ENCODE measurements at places on chromosomes 1 and 21.

- no peak for DNase-seq
Measured at GRCh38 chr1:236016782-236017400, 48.0 kb downstream of the NID1 start.

- DNase-seq = no peak
Measured at GRCh38 chr1:156811168-156811567, 5.5 kb downstream of the SH2D2A start.

GRCh38 chr1:26822737-26823395, 3.6 kb upstream of the ZDHHC18 start:
- no peak for DNase-seq

DNA sequence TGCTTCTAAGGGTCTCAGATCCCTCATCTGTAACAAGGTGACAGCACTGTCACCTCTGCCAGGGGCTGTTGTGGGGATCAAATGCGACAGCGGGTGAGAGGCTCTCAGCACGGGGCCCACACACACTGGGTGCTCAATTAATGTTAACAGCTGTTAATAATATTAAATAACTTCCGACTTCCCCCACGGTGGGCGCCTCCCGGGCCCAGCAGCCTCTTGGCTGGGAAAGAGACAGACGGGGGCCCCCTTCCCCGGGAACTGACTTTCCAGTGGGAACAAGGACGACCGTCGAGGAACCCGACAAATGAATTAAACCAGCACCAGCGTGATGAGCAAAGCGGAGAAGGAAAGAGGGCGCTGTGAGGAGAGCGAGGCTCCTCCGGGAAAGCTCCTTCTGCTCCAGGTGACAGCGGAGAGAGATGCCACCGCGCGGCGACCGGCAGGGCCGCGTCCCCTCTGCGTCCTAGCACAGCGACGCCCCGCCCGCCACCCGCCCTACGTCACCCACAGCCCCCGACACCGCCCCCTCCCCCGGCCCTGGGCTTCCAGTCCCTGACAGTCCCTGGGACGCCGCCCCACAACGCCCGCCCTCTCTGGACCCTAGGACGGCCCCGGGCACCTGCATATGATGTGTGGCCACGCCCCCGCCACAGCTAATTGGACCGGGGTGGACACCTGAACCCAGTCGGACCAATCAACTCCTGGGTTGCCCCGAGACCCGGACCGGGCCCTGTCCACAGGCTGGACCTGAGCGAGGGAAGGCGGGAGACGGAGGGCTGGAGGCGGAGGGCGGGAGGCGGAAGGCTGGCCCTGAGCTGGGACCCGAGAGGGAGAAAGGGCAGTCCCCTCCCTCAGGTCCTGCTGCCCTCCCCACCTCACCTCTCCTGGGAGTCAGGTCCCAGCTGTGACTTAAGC, 38.2 kb downstream of the MATN1 start:
- DNase-seq = no peak

GRCh38 chr1:78415165-78415564, 75.6 kb upstream of the PTGFR start:
- no peak for DNase-seq

- peak; percentile 7 for DNase-seq
Measured at GRCh38 chr1:116268211-116268610, 104.8 kb upstream of the ATP1A1 start.

DNA sequence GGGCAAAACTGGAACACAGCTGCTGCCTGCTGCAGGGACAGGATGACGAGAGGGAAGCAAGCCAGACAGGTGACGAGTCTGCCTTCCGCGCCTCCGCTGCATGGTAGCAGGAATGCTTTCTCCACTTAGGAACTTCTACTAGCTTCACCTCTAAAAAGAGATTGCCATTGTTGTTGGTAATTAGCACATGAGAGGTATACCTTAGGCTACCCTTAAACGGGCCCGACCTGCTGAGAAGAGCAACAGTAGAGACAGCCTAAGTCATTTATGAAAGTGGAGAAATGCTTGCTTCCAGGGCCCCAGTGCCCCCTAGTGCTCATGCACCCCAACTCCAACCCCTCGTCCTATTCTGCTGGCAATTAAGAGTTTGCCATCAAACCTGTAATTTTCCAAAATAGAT, 96.9 kb upstream of the AKT3 start:
- DNase-seq = no peak

DNA sequence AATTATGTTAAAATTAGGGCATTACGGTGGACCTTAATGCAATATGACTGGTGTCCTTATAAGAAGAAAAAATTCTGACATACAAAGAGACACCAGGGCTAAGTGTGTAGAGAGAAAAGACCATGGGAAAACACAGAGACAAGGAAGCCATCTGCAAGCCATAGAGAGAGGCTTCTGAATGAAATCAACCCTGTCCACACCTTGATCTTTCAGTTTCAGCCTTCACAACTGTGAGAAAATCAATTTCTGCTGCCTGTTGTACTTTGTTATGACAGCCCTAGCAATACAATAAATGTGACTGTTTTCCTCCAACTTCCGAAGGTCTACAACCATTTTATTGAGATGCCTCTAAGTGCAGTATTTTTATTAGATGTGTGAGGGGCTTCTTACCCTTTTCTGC, 1407.2 kb downstream of the MRPL39 start:
- DNase-seq = no peak

- DNase-seq = peak; percentile 19
Measured at GRCh38 chr1:109466125-109466451, 258 bp upstream of the SYPL2 start.

- peak; percentile 23 for DNase-seq
Measured at GRCh38 chr1:166489670-166490436, 323.1 kb upstream of the FAM78B start.

DNA sequence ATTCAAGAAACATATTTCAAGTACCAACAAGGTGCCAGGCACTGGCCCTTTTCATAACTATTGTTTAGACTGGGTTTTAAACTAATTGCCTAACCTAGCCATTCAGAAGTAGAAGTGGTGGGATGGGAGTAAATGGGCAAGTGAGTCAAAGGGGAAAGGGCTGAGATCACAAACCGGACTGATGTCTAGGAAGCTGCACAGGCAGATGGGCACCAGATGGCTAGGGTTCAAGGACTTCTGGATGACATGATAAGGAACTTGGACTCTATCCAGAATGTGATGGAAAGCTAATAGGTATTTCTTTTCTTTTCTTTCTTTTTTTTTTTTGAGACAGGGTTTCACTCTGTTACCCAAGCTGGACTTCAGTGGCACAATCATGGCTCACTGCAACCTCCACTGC, 46.6 kb downstream of the LYST start:
- DNase-seq = no peak

DNA sequence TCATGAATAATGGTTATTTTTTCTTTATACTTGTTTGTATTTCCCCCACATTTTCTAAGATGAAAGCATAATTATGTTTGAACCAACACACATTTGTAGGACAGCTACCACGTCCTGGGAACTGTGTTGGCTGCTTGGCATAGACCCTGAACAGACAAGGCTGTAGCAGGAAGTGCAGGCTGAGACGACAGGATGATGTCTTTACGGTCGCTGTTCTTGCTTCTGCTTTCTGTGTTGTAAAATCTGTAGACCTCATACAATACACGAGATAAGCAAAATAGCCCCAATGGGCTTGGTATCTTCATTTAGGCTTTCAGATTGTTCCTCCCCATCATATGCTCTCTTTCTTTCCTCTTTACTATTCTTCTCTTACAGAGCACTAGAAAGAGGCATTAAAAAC, 23.3 kb upstream of the OTUD3 start:
- DNase-seq = no peak

GRCh38 chr1:156707417-156708217, 2.2 kb upstream of the CRABP2 start:
- DNase-seq = no peak

GRCh38 chr1:243447347-243447746, 191.5 kb downstream of the SDCCAG8 start:
- no peak for DNase-seq

DNA sequence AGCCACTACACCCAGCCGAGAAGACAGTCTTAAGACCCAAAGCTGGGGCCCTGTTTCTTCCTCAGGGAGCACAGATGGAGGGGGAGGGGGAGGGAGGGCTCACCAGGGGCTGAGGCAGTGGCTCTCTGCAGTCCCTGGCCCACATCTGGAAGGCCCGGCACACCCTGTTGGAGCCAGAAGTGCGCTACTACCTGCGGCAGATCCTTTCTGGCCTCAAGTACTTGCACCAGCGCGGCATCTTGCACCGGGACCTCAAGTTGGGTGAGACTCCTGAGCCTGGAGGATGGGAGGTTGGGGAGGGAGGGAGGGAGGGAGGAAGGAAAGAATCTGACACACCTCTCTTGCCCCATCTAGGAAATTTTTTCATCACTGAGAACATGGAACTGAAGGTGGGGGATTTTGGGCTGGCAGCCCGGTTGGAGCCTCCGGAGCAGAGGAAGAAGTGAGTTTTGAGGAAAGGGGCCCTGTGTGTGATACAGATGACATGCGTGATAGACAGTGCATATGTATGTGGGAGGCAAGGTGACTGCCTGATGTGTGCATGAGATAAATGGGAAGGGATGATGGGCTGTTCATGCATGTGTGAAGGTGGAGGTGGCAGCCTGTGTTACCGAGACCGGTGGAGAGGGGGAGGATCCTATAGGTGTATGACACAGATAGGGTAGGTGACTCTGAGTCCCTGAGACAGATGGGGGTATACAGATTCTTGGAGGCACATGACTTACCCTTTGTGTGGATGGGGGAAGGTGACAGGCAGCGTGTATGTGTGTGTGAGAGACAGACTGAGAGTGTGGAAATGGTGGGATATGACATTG, 1.5 kb downstream of the PLK3 start:
- DNase-seq = no peak

DNA sequence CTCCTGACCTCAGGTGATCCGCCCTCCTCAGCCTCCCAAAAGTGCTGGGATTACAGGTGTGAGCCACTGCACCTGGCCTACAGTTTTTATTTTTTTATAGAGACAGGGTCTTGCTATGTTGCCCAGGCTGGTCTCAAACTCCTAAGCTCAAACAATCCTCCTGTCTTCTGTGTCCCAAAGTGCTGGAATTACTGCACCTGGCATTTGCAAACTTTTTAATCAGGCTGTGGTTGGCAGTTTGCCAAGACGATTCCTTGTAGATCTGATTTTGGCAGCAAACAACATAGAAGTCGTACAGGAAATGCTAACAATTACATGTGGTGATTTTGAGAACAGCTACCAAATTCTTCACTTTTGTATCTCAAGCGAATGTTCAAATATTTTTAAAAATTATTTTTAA, 10.1 kb downstream of the RBP7 start:
- peak; percentile 23 for DNase-seq

- DNase-seq = no peak
Measured at GRCh38 chr1:51219022-51219421, 17.1 kb upstream of the RNF11 start.

- no peak for DNase-seq
Measured at GRCh38 chr21:20661246-20661645, 337.0 kb upstream of the NCAM2 start.

DNA sequence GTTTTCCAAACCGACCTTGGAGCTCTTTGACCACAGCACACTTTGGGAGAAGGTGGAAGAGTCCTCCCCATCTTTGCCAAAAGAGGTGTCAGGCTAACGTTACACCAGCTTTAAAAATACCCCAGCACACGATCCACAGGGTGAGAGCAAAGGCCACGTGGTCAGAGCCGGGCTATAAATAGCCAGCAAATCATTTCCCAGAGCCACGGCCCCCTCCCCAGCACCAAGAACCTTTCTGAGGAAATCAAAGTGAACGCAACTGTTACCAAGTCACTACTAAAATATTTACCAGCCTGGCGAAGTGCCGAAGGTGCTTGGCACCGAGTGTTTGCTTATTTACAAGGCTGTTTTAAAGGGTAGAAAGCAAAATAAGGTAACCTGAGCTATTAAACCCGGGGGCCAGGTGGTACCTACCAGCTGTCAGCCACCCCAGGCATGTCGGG, 72.4 kb downstream of the CASZ1 start:
- peak; percentile 67 for DNase-seq

DNA sequence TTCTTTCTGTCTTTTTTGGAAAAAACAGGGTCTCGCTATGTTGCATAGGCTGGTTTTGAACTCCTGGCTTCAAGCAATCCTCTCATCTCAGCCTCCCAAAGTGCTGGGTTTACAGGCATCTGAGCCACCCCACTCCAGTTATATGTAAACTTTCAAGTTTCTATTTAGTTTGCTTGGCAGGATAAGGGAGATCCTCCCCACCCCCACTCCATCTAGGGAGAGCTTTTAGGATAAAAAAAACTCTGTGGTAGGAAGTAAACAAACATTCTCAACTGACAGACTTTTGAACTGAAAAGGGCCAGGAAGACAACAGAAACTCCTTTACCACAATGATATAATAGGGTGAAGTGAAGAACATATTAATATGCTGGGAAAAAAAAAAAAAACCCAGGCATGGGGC, 41.0 kb upstream of the ZNF326 start:
- DNase-seq = no peak

DNA sequence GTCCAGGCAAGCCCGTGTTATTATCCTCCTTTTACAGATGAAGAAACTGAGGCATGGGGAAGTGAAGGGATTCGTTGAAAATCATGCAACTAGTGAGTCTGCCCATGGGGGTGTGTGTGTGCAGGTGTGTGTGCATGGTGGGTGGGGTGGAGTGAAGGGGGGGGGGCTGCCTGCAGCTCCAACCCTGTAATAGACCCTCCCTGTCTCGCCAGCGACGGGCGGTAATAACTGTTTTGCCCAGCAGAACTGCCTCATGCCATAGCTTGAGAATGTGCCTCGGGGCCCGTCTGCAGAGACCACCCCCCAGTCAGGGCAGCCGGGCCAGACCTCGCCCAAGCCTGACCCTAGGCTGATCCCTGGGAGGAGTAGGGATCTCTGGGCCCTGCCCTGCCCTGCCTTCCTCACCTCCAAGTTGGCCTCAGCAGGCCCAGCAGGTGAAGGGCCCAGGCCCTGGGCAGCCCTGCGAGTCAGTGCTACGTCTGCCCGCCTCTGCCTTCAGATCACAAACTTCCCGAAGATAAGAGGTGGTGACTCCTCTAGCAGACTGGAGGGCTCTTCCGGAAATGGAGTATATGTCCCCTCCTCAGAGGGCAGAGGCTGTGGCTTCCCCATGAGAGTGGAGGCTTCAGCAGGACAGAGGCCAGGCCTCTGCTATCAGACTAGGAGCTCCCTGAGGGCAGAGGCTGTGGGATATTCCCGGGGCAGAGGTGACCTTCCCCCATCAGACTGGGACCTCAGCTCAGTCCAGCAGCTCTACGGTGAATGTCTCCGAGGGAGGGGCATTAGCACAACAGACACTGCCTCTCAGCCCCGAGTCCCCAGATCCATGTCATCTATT, 15.7 kb upstream of the EPHA2 start:
- DNase-seq = no peak

- DNase-seq = peak; percentile 83
Measured at GRCh38 chr21:37700641-37701202, 215.5 kb downstream of the KCNJ6 start.

DNA sequence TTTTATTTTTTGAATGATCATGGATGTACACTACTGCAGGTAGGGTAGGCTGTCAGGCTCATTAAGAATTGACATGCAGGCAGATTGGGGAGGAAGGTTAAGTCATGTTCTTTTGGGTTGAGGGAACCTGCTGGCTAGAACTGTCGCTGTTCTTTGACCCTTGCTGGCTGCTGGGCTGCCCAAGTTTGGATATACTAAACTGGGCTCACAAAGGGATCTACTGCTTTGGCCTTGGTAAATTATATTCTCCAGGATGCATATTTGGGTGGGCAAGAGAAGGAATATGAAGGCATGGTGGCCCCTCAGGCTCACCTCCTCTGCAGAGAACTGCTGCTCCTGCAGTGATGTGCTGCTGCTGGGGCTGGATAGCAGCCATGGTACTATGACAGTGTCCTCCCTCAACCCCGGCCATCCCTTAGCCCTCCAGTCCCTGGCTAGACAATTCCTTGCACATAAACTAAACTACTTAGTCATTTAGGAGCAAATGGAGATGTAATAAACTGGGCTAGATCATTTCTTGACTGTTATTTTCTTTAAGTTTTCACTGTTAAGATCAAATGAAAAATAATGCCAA, 6.1 kb downstream of the ATP1A1 start:
- DNase-seq = no peak

- peak; percentile 41 for DNase-seq
Measured at GRCh38 chr1:226438007-226438406, 30.1 kb upstream of the PARP1 start.
